ENCODE measurements at places on chromosomes 6 and 20.

GRCh38 chr6:46674410-46674809 lies 13.3 kb upstream of the TDRD6 start:
- DNase-seq, result no peak

GRCh38 chr6:80439721-80440470 lies 333.4 kb downstream of the BCKDHB start:
- DNase-seq, result no peak

- DNase-seq, result no peak
Measured at GRCh38 chr20:36303020-36303595, 3.0 kb upstream of the DLGAP4 start.

DNA sequence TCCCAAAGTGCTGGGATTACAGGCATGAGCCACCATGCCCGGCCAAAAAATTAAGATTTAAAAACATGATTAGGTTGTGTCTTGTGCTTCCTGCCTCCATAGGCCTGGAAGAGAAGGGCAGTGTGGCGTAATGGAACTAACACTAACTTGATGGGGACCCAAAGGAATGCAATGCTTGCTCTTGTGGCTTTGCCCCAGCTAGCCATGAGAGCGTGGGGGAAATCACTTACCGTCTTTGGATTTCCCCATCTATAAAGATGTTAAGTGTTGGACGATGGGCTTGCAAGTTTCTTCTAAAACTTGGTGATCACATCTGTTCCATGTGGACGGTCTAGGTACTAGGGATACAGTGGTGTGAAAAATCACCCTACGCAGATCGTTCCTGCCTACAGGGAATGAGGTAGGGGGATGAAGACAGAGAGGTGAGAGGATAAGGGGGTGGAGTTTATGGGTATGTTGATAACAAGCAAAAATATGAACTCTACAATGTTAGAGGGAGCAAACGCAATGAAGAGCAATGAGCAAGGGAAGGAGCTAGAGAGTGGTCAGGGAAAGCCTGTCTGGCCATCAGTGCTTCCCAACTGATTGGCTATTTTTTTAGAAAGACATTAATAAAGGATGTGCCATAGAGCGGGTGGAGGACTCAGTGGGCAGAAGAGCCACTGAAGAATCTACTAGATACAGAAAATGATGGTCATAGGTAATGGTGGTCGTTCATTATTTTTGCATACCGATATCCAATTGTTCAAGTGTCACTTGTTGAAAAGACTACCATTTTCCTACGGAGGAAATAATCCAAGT lies 165.2 kb downstream of the BCAS1 start:
- no peak for DNase-seq

DNA sequence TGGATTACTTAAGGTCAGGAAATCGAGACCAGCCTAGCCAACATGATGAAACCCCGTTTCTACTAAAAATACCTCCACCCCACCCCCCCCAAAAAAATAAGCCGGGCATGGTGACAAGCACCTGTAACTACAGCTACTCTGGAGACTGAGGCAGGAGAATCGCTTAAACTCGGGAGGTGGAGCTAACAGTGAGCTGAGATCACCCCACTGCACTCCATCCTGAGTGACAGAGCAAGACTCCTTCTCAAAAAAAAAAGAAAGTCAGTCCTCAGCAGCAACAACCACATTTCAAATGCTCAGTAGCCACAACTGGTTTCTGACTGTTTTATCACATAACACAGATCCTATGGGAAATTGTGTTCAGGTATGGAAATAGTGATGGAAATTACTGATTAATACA lies 135.3 kb downstream of the HFE start:
- DNase-seq, result no peak

DNA sequence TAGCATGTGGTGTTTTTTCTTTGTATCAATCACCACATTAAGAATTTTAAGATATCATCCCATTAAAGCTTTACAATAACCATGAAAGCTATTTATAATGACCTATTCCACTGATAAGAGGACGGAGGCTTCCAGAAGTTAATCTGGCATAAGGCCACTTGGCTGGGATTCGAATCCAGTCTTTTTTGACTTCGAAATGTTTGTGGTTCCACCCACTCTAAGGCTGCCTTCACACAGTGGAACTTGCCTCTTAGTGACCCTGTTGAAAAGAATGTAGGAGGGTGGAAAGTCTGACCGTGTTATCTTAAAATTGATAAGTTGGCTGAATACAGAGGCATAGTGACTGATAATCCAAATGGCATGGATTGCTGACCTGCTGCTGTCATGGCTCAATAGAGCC lies 959.7 kb downstream of the KIF16B start:
- DNase-seq, result no peak

DNA sequence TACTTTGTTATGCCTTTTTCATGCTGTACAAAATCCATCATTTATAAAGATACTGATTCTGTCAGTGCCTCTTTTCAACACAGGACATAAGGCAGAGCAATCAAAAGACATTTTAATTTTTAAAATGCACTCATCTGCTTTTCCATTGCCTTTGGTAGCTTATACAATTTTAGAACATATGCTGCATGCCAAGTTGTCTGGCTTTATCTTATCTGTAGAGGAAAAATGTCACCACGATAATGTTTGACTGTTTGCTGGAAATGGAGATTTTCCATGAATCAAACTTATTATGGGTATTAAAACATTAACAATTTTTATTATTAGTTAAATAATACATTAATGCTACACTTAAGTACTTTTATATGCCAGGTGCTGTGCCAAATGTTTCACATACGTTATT lies 50.5 kb downstream of the NKAIN2 start:
- DNase-seq, result no peak
